ENCODE measurements at places on chromosomes 2 and 18. TPM values are rescaled to one million over a fixed set of nuclear protein-coding genes. Genes with fewer than 3 reads are reported as not detected.

Gene TTLL4
- total RNA-seq: 78.3 TPM

Gene ZNF385B
- 30.8 TPM for total RNA-seq

Gene RMND5A
- total RNA-seq: 93.2 TPM

Gene NEU2
- total RNA-seq: not detected

Data from camera-type eye (tissue), 1 donor.